Daoy (cell line): ENCODE measurements at places on chromosomes 2 and 18.

DNA sequence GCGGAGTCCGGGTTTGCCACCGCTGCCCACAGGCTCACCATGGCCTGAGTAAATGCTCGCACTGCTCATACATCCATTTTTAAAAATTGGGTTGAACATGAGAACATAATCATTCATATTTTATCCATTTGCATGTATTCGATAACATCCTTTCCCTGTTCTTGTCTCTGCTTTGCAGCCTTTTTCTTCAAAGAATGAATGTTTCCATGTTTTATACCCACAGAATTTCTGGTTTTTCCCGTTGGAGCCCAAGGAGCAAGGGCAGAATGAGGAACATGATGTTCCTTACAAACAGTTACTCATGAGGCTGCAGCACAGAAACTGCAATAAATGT is 146.5 kb downstream of the CCDC74A start:
- no peak for DNase-seq

- DNase-seq: peak; percentile 66
These were observed 39.0 kb upstream of the NEDD4L start for GRCh38 chr18:58005011-58005410.

GRCh38 chr2:224173933-224174332 is 134.8 kb upstream of the SERPINE2 start:
- DNase-seq: no peak

GRCh38 chr2:213751446-213751845 is 467.2 kb downstream of the SPAG16 start:
- no peak for DNase-seq

DNA sequence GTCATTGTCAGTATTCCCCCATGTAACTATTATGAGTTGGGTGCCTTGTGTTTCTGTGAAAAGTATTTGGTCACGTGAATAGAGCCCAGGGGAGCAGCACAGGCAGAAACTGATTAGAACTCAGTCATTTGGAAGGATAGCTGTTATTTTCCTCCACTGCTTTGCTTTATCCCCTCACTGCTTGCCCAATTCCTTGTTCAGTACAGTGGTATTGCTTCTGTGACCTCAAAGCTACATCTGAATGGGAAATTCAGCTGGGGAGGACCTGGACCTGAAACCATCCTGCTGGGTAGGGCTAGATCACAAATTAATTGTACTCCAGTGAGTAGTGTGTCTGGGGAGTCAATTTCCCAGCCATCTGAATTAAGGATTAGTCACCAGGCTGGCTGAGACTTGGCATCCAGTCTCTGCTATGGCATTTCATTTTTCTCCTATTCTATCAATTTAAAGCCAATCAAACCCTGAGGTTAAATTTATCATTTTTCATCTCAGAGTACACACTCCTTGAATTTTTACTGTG is 1231.6 kb upstream of the GYPC start:
- no peak for DNase-seq

DNA sequence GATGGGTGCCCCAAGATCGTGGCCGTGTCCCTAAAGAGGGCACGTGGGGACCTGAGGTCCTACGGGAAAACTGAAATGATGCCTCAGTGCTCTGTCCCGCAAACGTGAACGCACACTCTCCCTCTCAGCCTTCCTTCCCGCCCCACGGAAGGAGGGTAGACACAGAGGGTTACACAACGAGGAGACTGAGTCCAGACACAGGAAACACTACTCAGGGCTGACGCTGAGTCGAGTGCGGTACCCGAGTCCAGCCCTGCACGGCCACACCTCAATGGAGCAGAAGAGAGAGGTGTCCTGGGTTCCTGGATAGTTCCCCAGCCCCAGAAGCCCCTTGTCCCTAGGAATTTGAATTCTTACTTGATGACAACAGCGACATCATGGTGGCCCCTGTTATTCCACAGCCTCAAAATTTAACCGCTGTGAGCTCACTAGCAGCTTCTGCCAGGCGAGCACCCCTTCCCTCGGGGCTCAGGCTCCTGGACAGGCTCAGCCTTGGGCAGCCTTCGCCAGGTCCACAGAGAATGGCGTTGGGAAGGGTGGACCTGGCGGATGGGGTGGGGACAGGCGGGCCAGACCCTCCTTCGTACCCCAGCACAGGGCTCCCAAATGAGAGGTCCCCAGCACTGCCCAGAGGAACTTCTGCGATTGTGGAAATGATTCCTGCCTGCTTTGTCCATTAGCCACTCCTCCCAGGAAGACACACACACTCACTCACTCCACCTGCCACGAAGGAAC is 980 bp upstream of the RNPEPL1 start:
- no peak for DNase-seq

- no peak for DNase-seq
These were observed 64.5 kb downstream of the ANKRD44 start for GRCh38 chr2:197245829-197246804.

DNA sequence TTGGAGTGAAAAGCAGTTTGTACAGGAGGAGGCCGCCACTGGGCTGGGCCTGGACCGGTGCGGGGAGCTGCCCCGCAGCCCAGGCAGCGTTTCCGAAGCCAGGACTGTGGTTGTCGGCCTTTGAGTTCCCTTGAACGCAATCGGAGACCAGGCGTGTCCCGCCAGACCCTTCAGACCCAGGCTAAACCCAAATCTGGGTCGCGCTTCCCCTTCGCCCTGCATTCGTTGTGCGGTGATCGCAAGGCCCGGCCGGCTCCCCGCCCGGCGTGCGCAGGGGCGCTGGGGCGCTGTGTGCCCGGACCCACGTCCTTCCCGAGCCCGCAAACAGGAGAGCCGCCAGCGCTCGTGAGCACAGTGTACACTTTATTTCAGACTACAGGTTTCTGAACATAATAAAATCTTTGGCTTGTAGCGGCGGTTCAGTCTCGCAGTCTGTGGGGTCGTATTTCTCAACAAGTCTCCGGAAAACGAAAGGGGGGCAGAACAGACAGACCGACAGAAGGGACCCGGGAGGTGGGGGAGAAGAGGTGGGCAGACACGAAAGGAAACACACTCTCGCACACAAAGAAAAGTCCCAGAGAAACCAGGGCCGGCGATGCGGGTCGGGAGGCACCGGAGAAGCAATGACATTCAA is 5.5 kb downstream of the EN1 start:
- DNase-seq: peak; percentile 41

DNA sequence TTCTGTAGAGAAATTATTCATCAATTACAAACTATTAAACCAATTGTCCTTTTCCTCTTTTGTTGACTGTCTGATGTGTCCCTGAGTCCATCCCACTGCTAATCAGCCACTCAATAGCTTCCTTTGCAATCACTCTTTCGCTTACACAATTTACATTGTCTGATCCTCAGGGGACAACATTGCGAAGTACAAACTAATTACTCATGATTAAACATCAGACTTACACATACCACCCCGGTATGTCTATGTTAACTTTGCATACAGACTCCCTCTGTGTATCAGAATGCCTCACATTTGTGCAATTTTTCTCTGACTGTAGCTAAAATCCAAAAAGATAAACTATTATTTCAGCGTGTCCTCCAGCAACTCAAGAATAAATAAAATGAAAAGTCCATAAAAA is 264.4 kb upstream of the REV1 start:
- peak; percentile 9 for DNase-seq

DNA sequence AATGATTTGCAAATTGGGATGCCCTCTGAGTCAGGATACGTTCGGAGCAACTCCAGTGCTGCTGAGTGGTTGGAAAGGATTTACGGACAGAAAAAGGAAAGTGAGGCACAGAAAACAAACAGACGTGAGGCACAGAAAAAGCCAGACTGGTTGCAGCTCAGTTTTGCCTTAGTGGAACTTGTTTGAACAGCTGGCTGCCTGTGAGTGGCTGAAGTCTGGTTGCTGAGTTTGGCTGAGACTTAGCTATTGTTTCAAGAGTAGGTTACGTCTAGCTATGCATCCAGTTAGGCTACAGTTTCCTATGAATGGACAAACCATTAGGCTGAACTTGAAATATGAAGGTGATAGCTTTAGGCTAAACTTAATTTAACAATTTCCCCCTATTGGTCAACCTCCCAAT is 256.6 kb downstream of the VAPA start:
- no peak for DNase-seq

GRCh38 chr2:111705711-111706336 is 178.2 kb downstream of the ANAPC1 start:
- peak; percentile 94 for DNase-seq

DNA sequence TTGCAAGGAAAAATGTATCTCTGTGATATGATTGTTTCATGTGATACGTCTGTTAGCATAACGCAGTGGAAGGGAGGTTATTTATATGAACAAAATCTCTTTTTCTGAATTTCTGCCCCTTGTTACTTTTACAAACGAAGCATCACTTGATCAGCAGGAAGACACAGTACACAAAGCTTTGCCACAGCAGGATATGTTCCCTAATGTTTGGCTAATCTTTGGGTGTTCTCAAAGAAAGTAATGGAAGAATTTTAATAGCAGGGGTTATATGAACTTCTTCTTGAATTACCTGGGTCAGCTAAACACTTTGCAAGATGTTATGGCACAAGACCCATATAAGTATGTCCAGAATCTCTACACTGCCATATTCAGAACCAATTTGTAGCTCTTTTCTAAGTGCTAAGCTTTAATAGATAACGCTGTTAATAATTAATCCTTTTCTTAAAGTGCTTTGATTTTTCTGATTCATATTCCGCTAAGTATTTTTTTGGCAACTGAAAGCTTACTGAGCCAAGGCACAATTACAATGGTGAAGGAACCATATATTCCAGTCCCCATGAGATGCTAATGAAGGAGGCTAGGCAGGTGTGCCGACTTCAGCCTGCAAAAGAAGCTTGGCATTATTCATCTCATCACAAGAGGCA is 33.2 kb upstream of the TRIB2 start:
- no peak for DNase-seq

- DNase-seq: no peak
These were observed 68.9 kb downstream of the MEX3C start for GRCh38 chr18:51128533-51128932.

GRCh38 chr2:3598912-3599854 is 4.3 kb downstream of the COLEC11 start:
- DNase-seq: no peak

DNA sequence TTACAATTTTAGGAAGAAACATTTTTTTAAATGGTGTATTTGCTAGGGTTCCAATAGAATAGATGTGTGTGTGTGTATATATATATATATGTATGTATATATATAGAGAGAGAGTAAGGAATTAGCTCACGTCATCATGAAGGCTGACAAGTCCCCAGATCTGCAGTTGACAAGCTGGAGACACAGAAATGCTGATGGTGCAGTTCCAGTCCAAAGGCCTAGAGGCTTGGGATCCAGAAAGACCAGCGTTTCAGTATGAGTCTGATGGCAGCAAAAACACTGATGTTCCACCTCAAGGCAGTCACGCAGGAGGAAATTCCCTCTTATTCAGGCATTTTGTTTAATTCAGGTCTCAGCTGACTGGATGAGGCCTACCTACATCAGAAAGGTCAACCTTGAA is 386.8 kb downstream of the PTH2R start:
- DNase-seq: no peak

DNA sequence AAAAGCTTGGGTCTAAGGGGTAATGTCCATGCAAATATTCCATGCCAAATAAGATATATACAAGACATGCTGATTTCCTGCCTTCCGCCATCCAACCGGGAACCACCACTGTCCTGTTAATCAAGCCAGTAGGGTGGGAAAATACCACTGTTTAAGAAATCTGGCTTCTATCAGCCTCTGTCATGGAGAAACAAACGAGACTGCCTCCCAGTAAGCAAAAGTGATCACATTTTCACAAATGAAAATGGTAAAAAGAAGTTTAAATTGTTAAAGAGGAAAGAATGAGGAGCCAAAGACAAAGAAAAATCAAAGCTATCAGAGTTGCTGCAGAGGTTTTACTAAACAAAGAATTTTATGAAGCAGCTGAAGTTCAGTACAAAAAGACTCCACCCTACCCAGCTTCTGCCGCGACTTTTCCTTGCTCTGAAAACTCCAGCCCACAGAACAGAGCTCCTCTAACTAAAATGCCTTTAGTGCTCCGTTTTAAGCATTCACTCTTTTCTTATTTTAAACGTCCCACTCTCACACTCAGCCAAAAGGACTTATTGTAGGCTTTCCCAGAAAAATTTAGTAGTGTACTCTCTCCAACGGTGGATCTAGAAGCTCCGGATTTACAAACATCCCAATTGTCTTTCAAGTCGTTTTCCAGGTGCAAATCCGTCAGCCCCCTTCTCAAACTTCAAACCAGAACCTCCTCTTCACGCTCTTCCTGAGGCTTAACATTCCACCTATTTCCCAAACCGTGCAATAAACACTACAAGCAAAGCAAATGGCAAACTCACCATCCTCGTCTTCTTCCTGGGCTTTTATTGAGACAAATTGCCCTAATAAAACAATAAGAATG is 613 bp downstream of the COL5A2 start:
- DNase-seq: peak; percentile 72

GRCh38 chr2:31523871-31524492 is 56.8 kb downstream of the SRD5A2 start:
- DNase-seq: peak; percentile 37

DNA sequence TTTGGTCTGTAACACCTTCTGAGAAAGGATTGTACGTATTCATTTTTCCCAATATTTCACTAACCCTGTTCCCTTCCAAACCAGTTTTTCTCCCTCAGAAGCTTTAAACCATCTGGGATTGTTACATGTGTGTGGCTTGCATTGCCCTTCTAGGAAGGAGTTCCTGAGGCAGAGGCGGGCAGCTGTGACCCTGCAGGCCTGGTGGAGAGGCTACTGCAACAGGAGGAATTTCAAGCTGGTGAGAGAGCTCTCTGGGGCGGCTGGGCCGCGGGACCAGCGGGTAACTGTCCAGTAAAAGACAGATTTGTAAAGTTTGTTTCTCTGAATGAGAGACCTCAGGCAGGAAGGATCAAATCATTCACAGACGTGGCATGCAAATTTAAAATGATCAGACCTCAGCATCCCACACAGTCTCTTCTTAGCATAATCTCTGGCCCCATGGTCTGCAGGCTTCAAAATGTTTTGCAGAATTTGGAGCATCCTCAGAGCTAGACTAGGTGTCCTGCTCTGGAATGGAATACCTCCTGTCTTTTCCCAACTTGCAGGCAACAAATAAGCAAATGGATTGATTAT is 40.2 kb upstream of the GPR17 start:
- no peak for DNase-seq

- DNase-seq: peak; percentile 12
These were observed 259.0 kb downstream of the HNMT start for GRCh38 chr2:138223319-138223718.

GRCh38 chr18:42025491-42025890 is 70.5 kb downstream of the PIK3C3 start:
- no peak for DNase-seq

DNA sequence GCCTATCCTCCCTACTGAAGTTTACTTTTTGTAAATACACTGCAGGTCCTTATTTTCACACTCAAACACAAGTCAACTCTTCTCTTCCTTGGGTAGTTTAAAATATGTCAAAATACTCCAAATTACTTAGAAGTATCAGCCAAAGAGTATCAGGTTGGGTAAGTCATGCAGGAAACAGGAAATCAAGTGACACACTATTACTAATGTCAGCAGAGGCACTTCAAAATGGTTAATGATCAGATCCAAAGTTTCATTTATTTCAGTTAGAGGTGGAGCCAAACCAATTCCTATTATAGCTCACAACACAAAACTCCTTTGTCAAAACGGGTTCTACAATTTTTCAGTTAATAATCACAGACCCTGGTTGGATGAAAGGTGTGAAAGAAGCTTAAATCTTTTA is 54.2 kb downstream of the DLGAP1 start:
- no peak for DNase-seq

- peak; percentile 39 for DNase-seq
These were observed 296.7 kb upstream of the ATP5MC3 start for GRCh38 chr2:175478096-175478768.

- DNase-seq: no peak
These were observed 248.0 kb downstream of the IKZF2 start for GRCh38 chr2:212903413-212903812.
